Effector CD8-positive, alpha-beta T cell (primary cell): ENCODE measurements at places on chromosomes 13 and 19.

DNA sequence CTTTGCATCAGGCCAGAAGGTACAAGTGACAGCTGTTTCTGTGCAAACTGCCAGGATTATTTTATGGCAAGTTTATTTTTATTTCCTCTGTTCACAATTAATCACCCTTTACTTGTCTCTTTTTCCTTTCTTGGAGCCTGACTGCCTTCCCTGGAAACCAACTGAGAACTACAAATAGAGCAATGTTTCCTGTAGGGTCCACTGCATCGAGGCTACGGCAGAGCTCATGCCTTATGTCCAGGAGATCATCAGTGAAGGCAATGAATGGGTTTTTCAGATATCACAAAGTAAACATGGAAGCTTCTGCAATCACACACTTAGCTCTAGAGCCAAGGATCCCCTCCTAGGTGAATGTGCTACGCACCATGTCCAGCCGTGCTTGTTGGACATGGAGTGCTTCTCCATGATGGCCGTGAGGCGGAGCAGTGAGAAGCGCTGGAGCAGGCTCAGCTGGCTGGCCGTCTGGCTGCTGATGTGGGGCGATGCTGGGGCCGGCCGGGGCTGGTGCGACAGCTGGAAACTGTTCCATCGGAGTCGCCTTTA, 110.9 kb downstream of the KL start:
- no peak for DNase-seq

DNA sequence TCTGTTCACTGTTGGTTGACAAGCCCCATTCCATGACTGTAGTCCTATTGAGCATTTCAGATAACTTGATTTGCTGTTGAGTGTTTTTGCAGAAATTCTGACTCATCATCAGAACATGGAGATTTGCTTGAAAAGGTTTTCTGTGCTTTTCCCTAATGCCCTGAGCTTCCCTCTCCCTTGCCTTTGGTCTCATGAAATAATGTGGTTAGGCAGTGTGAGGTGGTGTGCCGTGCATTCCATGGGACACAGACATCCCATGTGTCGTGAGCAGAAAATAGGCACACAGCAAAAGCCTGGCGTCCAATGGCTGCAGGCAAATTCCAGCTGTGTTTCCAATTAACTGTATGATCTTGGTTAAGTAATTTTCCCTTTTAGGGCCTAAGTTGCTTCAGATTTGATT, 197.4 kb downstream of the DLEU7 start:
- DNase-seq, result no peak

GRCh38 chr13:72911981-72912380, 130.0 kb downstream of the PIBF1 start:
- DNase-seq, result no peak

DNA sequence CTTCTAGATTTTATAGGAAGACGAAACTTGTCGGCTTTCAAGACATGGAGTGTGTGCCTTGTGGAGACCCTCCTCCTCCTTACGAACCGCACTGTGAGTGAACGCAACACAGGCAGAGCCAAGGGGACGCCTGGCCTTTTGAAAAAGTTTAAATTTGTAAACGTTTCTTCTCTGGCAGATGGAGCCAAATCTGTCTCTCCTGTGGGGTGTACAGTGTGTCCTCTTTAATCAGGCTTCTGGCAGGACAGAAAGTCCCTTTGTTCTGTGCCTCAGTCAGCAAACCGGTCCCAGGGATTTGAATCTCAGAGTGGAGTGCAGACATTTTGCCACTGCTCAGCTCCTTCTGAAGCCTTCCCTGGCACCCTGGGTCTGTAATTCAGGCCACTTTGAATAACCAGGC, 56.5 kb downstream of the TNFRSF19 start:
- no peak for DNase-seq

DNA sequence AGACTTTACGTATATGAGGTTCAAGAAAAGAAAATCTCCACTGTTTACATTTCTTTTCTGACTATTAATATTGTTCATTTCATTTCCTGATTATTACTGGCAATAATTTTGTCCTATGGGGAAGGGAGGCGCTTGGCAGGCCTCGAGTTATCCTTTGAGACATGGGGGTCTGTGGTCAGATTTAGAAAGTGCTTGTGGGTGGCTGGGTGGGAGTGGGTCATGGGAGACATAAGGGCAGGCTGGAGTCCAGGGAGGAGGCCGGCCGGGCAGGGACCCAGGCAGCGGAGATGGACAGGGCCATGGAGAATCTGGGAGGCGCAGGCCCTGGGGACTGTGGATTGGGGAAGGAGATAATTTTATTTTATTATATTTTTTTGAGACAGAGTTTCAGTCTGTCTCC, 40.1 kb downstream of the LTBP4 start:
- DNase-seq, result no peak

DNA sequence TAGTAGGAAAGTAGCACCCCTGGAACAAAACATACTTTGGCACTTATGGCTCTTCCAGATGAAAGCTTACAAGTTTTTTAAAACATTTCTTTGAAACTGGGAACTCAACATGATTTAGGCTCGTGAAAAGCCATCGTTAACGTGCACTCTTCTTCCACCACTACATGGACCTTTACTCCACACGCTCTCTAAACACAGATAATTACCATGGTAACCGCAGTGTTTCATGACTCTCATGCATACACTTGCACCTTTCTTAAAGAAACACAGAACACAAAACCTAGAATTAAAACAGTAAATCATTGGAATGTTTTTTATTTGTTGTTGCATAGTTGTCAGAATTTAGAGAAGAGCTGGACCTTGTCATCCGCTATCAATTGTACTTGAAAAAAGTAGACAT, 154.3 kb downstream of the FGF9 start:
- no peak for DNase-seq

- peak; percentile 27 for DNase-seq
Measured at GRCh38 chr19:47697863-47698609, 15.2 kb upstream of the EHD2 start.

DNA sequence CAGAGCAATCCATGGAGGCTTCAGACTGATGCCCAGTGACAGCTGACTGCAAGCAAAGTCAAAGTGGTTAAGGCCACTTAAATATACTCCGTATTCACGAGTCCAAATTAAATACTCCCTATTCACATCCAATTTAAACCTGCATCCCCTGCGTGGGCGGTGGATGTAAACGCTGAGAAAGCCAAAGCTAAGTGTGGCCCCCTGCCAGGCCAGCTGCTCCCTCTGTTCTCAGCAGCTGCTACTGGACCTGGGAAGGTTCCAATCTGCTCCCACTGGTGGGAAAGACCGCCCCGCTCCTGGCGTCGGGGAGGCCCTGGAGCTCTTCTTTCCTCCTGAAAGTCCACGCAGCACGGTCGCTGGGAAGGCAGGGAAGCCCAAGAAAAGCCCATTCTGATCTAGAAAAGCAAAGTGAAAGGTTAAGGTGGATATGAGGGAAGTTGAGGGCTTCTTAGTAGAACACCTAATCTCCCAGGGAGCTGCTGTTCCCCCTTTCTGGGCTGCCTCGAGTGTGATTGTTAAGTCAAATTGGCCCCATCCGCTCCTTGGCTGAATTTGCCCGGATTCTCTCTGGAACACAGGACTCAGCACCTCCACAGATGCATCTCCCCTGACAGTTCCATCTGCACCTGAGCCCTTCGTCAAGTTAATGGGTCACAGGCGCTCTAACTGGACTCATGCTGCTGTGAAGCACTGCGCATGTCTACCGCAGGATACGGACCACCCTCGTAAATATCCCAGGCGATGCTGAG, 205.5 kb downstream of the USP12 start:
- DNase-seq, result no peak
